ENCODE measurements at places on chromosomes 2 and 18. TPM values are rescaled to one million over a fixed set of nuclear protein-coding genes. Genes with fewer than 3 reads are reported as not detected.

GRCh38 chr18:3481696-3482210, 31.8 kb downstream of the TGIF1 start:
- peak; percentile 36 for DNase-seq

- DNase-seq = peak; percentile 34
Observed at GRCh38 chr2:218323526-218324472, 31.5 kb upstream of the TMBIM1 start.

Gene MOCOS
- polyA plus RNA-seq = 0.10 TPM

- DNase-seq = no peak
Observed at GRCh38 chr2:55089726-55090125, 39.5 kb upstream of the RTN4 start.

- no peak for DNase-seq
Observed at GRCh38 chr18:72866901-72867745, 664 bp downstream of the NETO1 start.

- no peak for DNase-seq
Observed at GRCh38 chr2:223537115-223537514, 65.0 kb downstream of the SCG2 start.

DNA sequence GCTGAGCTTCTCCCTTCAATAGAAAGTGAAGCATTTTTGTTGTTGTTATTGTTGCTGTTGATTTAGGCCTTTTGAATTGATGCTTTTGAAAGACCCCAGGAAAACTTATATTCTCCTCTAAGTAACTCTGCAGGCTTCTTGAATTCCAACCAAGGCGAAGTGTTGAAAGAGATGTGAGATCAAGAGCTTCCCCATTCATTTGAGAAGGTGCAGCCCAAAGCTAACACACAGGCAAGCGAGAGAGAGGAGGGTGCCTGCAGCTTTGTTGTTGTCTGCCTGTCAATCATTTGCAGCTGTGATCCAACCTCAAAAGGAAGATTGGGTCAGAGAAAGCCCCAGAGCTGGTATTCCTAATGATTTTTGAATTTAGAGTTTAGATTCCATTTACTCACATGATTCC, 963.6 kb upstream of the CNTNAP5 start:
- DNase-seq = no peak

DNA sequence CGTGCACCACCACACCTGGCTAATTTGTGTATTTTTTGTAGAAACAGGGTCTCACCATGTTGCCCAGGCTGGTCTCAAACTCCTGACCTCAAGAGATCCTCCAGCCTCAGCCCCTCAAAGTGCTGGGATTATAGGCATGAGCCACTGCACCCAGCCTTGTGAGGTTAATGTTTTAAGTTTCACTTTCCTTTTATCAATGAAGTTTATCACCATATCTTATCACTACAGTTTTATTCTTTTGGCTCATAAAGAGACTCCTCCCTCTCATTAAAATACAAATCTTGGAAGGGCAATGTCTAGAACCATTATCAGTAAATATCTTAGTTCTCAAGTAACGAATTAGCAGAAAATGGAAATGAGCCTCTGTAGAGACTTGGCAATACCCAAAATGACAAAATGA, 173.8 kb downstream of the BCL11A start:
- no peak for DNase-seq

DNA sequence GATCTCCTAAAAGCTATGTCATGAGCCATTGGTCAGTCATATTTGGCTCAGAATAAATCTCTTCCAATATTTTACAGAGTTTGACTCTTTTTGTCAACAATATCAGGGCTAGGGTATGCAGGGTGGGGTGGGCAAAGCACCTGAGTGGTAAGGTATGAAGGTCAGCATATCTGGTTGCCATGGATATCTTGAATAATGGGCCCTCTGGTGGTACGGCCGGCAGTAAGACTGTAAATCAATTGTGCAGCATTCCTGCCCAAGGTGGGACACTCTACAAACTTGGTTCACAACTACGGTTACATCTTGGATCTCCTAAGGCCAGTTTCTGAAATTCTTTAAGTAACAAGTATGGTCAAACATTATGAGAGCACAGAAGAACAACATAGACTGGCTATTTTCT, 119.6 kb downstream of the SPOPL start:
- no peak for DNase-seq

DNA sequence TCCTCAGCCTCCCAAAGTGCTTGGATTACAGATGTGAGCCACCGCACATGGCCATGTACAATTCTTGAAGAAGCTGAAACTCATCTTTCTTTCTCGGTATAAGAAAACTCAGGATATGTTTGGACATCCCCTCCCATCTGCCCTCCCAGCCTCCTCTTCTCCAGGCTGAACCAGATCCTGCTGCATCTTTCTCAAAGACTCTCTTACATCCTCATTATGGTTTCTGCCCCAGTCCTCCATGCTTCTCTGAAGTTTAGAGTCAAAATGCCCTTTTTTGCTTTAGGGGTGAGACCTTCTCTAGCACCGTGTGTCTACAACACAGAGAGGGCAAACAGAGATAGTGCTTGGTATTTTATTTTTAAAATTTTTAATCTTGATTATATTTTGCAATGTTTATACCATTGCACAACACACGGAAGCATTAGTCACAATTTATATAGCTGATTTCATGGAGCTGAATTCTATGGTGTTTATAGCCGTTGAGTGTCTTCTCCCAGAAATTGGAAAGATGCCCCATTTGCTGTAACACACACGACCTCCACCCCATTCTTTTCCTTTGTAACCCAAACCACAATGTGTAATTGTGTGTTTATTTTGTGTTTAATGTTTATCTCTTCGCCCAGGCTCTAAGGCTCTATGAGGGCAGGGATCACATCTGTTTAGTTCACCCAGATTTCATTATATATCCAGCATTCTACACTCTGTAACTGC, 206.0 kb upstream of the TNP1 start:
- no peak for DNase-seq

DNA sequence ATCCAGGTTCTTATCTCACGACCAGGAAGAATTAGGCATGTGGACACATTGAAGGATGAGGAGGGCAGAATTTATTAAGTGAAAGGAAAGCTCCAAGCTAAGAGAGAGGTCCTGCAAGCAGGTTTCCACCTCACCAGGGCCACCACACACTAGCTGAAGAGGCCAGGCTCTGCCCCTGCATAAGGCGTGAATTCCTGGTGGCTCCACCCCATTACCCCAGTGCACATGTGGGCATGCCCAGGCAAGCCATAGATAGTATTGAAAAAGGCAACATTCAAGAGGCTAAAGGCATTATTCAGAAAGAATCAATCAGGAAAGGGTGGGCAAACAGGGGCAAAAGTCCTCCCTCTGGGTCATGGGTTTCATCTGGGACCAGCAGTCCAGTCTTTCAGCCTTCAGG, 30.9 kb upstream of the GRP start:
- DNase-seq = no peak

DNA sequence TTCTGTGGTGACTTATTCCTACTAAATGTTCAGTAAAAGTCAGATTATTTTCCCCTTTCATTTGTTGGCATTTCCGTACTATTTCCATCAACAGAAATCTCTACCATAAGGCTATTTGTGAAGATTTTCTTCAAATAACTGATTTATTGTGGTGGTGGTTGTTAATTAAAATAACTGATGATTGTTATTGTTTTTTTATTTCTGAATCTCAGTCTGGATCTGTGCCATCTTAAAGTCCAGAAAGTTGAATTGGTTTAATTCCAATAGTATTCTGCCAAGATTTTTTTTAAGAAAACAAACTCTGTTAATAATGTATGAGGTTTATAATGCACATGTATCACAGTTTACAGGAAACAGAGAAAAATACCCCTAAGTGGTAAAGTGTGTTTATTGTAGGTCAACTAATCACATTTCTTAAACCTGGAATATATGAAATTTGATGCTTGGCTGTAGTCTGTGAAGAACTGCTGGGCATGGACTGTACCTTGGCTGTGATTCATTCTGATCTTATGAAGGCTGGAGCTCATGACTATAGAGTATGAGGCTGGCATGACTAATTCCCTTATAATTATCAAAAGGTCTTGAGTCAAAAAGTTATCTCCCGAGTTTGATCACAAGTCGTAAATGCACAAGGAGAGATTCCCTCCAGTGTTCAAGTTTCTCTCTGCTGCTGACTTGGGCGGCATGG, 134.2 kb upstream of the RND3 start:
- DNase-seq = no peak

Gene COMMD1
- 43.4 TPM for polyA plus RNA-seq

DNA sequence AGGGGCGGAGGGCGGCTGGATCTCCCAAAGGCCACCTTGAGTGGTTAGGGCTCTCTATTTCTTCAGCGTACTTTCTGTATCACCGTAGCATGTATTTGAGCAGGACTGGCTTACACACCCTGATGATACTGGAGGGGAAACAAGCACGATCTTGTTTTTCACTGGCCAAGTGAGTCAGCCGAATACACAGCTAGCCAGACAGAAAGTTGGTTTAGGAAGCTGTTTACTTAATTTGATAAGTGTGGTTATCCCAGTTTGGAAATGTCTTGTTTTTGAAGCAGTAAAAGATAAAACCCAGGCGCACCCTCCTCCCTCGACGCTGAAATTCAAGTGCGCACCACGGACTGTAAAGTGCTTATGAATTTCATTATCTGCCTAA, 582 bp downstream of the RIOK3 start:
- no peak for DNase-seq

GRCh38 chr18:38551881-38552280, 986.3 kb upstream of the CELF4 start:
- no peak for DNase-seq

DNA sequence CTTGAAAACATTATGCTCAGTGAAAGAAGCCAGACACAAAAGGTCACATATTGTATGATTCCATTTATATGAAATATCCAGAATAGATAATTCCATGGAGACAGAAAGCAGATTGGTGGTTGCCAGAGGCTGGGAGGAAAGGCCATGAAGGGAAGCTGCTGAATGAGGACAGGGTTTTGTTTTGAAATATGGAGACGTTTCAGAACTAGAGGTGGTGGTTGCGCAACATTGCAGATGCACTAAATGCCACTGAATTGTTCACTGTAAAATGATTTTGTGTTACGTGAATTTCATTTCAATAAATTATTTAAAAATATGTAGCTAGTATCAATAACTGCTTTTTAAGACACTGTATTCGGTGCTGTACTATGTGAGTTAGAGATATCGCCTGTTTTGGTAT, 101.7 kb upstream of the ZNF236 start:
- DNase-seq = no peak

Gene TTR
- polyA plus RNA-seq = not detected

GRCh38 chr2:58357521-58357920, 116.4 kb upstream of the FANCL start:
- no peak for DNase-seq

DNA sequence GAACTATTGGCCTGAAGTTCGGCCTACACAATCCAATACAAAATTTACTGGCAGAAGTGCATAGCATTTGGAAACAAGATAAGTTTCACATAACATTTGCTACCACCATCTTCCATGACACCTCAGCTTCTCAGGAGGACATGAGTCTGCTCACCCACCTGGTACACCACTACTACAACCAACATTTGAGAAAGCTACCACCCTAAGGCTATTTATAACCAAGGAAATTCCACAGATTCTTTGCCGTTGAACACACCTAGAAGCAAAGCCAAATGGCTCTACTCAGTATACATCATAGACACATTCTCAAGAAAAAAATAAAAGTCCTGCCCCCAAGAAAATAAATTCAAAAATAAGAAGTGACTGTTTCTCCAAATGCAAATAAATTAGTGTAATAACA, 145.3 kb downstream of the SPAG16 start:
- DNase-seq = no peak

GRCh38 chr2:114442510-114442909, at the start of gene DPP10:
Gene DPP10 (plus strand): TSS chr2:114442641.
- peak; percentile 64 for DNase-seq

Measured in hindlimb muscle (tissue), 1 donor.